ENCODE measurements at places on chromosomes 11 and 22. TPM values are rescaled to one million over a fixed set of nuclear protein-coding genes. Genes with fewer than 3 reads are reported as not detected.

Gene TMEM151A
- polyA plus RNA-seq = not detected

GRCh38 chr11:15179167-15179566 is 64.4 kb downstream of the INSC start:
- no peak for DNase-seq

DNA sequence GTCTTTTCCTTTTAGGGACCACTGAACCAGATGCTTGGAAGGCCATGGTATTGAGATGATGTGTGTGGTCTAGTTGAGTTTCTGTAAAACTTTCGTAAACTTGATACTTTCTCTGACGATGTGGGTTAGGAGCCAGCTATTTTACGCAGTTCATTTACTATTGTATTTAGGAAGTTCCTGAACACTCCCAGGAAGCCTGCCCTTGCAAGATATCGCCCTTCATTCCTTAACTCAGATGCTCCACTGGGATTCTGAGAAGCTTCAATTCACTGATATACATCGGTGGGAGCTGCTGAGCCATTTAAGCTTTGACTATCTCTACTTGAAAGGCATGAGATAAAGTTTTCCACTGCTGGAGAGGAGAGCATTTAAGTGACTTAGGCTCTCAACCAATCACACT is 121.3 kb downstream of the CSNK2A3 start:
- DNase-seq = no peak

Gene VWCE
- 11.0 TPM for polyA plus RNA-seq

DNA sequence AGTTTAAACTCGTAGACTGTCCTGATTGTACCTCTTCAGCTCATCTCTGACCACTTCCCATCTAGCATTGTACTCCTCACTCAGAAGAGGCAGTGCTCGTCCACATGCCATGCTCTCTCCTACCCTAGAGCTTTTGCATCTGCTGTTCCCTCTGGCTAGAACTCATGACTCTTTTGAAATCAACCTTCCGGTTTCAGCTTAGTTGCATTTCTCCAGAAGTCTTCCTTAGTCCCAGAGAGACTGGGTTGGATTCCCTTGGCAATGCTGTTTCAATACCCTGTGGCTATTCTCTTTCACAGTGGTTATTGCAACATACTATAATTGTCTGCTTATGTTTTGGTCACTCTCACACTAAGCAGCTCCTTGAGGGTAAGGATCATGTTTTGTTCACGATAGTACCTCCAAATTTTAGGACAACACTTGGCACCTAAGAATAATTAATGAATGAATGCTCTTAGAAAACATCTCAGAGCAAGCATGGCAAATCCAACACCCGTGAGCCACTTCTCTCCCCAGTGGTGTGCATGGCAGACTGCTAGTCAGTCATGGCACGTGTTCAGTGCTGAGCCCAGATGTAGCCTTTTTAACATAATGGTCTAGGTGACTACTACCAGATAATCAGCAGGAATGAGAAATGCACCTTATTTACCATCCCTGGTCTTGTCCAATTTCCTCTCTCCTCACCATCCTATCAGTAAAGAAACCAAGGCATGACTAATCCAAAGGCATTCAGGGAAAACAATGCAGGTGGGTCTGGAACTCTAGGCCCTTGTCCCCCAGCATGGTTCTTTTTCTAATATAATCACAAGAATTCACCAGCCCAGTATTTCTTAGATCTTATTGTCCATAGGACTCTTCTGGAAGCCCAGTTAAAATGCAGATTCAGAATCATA is 14.5 kb downstream of the SEPTIN3 start:
- DNase-seq = no peak

- DNase-seq = no peak
Observed at GRCh38 chr11:28730336-28730735, 622.1 kb downstream of the METTL15 start.

Gene ASPHD2
- polyA plus RNA-seq = 1.0 TPM

Gene SLC5A4
- polyA plus RNA-seq = 1.6 TPM

GRCh38 chr11:105110688-105111030 is 28.9 kb downstream of the CARD18 start:
- no peak for DNase-seq

Gene TRPC6
- polyA plus RNA-seq = 12.2 TPM

Gene PKP3
- 0.16 TPM for polyA plus RNA-seq

Gene MRGPRE
- polyA plus RNA-seq = not detected

Gene FAM180B
- polyA plus RNA-seq = 2.6 TPM

Gene MRGPRX4
- not detected for polyA plus RNA-seq

- DNase-seq = no peak
Observed at GRCh38 chr22:31814942-31815341, 61.1 kb downstream of the DEPDC5 start.

- no peak for DNase-seq
Observed at GRCh38 chr11:9139628-9140357, 48.4 kb upstream of the SCUBE2 start.

GRCh38 chr11:120025606-120026335 is 112.1 kb downstream of the TRIM29 start:
- no peak for DNase-seq

Gene GLYATL2
- polyA plus RNA-seq = 1.3 TPM

Gene GDPD5
- polyA plus RNA-seq = 24.7 TPM

DNA sequence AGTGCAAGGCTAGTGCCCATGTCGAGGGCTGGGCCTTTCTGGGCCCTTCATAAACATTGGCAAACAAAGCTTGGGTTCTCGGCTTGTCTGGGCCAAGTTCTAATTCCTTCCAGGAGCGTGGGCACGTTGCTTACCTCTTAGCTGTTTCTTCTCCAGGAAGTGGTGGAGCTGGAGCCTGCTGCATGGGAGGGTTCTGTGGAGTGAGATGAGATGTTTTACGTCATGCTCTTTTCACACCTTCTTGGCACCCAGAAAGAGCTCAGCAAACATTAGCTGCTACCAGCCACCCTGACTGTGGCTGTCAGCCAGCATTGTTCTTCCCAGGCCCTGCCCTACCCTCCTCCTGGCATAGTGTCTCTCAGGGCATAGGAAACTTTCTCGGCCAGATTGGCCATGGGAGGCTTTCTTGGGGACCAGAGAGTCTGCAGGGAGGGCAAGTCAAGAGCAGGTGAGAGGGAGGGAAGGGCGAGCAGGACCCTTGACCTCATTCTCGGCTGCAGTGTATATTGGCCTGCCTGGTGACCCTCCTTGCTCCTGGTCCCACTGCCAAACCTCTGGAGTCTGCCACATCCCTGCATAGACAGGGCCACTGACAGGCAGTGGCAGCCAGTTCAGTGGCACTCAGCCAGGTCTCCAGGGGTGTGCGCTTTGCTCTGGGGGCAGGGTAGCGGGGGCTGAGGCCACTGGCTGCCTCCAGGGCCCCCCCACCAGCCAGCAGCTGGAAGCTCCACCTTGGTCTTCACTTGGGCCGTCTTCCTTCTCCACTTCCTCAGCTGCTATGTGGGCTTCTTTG is 98.8 kb downstream of the BCR start:
- DNase-seq = no peak

DNA sequence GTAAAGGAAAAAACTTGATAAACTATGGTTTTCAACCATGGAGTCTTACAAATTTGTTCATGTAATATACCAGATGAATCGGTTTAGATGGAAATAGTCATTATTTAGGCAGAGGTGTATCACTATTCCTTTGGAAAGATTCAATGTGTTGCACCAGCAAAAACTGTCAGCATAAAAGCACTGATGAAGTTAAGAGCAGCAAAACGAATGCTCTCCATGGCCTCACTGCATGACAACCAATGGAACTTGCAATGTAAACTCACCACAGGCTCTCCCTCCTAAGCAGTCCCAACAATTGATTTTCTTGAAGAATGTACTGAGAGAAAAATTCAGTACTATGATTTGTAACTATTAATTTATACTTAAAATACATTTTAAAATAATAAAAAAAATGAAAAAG is 139.9 kb downstream of the FCHSD2 start:
- no peak for DNase-seq

Gene GTSE1
- 8.2 TPM for polyA plus RNA-seq

DNA sequence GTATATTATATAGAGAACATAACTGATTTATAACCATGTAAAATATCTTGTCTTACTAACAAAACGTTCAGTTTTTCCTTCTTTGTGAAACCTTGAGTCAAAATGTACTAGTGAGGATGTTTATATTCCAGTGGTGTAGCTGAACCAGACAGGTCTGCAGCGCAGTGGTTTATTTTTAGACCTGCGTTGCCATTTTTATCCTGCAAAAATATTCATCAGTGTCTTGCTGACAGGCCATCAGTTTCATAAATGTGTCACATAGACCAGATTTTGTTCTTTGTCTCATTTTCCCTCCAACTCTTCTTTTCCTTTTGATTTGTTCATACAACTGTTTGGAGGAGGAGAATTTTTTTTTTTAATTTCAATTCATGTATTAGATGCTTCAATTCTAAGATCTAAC is 43.1 kb downstream of the HSD17B12 start:
- no peak for DNase-seq

Measured in forelimb muscle (tissue), 1 donor.